ENCODE measurements at places on chromosomes 6 and 20. TPM values are rescaled to one million over a fixed set of nuclear protein-coding genes. Genes with fewer than 3 reads are reported as not detected.

The BEND3 gene
- total RNA-seq, result 1.7 TPM

The CHD6 gene
- 37.7 TPM for total RNA-seq

The FANCE gene
- 6.3 TPM for total RNA-seq

DNA sequence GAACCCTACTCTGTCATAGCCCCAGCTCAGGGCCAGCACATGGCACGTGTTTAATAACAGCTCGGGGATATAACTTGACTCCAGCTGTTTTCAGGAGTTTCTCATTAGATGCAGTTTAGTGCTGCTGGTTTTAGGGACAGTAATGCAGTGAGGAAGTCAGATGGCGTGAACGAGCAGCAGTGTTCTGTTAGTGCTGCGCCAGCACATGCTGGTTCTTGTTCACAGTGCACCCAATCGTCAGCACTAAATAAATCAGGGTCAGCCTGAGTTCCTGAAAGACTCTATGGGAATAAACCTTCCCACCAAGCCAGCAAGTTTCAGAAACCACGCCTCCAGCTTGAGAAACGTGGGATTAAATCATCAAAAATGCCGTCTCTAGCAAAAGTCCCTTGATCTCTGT lies 235.9 kb upstream of the SUPT3H start:
- H3K27me3 ChIP-seq, result no peaks in the 10 kb centered on the region
- H3K4me1 ChIP-seq, result peaks cover 2% of the 10 kb centered on the region
- no peaks in the 10 kb centered on the region for H3K36me3 ChIP-seq
- H3K4me3 ChIP-seq, result no peak overlapping the region
- peak; percentile 47 for DNase-seq

DNA sequence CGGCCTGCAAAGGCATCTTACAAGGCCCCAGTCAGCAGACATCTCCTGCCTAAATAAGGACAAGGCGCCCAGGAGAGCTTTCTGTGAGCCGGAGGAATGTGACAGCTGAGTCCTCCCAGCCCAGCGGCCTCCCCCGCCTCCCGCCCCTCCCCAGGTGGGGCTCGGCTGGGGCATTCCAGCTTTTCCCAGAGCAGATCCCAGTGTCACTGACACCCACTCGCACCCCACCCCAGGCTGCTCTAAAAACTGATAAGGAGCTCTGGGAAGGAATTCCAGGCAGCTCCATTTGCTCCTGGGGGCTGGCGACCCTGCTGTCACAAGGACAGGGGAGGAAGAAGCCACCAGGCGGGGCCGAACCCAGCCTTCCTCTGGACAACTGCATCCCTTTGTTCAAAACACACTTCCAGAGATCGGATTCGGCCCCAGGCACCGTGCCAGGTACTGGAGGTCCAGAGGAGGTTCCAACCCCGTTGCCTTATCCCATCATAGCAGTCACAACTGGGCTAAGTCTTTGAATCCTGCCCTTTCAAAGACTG lies 49.7 kb downstream of the JPH2 start:
- no peaks in the 10 kb centered on the region for H3K36me3 ChIP-seq
- H3K27me3 ChIP-seq, result no peaks in the 10 kb centered on the region

All from esophagus muscularis mucosa (tissue), 4 donors.